ENCODE measurements at places on chromosomes 7 and 10.

- no peak for DNase-seq
Measured at GRCh38 chr7:27920281-27920946, 180.5 kb downstream of the TAX1BP1 start.

GRCh38 chr10:69645296-69646184 is 15.5 kb downstream of the FAM241B start:
- DNase-seq, result no peak

- no peak for DNase-seq
Measured at GRCh38 chr7:42070068-42070467, 166.9 kb downstream of the GLI3 start.

DNA sequence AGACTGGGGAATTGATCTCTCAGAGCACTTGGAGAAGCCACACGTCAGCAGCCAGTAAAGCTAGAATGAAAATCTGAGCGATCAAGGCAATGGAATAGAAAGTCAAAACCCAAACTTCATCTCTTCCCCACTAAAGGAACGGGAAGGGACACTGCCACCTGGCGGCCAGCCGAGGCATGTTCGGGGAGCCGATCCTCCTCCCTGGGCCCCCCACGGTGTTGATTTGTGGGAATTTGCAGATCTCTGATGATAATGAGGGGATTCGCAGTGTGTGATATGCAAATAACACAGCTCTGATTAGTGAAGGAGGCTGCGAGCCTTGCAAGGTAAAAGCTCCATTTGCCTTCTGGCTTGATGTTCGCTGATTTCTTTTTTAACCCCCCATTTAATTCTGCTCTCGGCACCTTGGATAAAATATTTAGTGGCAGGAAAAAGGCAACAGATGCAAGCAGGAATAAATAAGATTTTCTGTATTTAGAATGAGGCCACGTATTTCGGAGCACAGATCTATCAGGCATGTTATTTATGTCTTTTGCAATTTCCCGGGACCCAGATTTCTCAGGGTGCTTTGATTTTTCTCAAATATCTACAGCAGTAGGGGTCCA is 258.6 kb downstream of the PAXIP1 start:
- DNase-seq, result no peak

DNA sequence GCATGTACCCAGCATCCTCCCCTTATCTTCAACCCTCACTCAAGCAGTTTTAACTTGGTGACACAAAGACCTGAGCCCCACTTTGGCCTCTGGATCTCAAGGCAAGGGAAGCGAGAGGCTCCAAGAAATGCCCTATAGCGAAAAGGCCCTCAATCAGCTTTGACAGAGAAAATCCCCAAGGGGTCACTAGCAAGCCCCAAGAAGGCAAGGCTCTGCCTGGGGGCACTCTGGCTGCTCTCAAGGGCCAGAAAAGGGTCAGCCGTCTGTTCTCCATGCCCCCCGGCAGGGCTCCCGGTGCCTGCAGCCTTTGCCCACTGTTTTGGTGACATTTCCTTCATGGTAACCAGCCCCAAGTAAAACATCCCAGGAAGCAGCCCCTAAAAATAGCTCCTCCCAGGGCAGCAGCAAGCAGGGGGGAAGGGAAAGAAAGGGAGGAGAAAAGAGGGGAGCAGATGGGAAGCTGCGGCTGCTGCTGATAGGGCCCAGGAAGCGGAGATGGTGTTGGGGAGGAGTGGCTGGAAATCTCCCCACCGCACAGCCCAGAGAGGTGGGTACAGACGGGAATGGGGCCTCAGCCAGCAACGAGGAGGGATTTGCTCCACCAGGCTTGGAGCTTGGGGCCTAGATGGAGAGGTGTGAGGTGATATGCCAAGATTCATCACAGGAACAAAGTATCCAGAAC is 7.1 kb downstream of the CAMK2G start:
- no peak for DNase-seq

DNA sequence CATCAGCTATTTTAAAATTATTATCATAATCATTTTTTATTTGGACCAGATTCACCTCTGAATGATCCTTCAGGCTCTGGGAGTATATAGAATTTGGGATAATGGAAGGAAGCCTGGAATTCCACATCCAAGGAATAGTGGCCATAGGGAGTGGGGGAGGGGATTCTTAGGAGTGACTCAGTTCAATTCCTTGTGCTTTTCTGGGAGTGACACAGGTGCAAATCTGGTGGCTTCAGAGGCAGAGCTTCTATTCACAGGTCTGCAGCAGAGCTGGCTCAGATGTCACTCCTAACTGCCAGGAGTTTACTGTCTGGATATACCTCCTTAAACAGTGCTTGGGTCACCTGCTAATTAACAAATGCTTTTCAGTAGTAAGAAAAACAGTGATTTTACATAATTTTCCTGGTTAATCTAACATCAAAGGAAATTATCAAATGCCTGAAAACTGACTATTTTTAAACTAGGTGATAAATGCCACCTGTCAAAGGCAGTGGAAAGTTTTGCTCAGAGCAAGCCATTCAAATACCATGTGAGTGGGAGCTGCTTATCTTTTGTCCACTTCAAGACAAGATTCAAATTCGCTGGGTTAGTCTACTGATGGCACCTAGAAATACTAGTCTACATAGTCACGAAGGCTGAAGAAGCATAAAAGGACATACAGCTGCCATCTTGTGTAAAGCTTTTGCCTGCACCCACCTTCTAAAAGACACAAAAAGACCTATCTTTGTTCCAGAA is 106.7 kb upstream of the LAMB4 start:
- no peak for DNase-seq

- no peak for DNase-seq
Measured at GRCh38 chr10:111335826-111336225, 259.0 kb downstream of the ADRA2A start.

- DNase-seq, result no peak
Measured at GRCh38 chr7:97595439-97595838, 136.4 kb upstream of the TAC1 start.

DNA sequence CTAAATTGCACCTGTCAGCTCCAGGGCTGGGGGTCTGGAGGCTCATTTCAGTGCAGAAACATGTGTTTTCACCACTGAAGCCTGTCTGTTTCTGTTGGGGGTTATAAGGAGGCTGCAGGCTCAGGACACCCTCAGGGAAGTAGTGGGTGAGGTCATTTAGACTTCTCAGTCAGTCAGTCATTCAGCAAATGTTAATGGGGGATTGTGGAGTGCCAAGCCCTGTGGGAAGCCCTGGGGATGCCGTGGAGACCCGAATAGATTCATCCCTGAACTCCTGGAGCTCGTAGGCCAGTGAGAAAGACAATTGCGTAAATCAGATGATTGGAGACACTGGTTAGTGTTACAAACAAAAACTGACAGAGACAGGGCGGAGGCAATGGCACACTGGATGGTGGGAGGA is 19.2 kb downstream of the LHPP start:
- DNase-seq, result no peak

DNA sequence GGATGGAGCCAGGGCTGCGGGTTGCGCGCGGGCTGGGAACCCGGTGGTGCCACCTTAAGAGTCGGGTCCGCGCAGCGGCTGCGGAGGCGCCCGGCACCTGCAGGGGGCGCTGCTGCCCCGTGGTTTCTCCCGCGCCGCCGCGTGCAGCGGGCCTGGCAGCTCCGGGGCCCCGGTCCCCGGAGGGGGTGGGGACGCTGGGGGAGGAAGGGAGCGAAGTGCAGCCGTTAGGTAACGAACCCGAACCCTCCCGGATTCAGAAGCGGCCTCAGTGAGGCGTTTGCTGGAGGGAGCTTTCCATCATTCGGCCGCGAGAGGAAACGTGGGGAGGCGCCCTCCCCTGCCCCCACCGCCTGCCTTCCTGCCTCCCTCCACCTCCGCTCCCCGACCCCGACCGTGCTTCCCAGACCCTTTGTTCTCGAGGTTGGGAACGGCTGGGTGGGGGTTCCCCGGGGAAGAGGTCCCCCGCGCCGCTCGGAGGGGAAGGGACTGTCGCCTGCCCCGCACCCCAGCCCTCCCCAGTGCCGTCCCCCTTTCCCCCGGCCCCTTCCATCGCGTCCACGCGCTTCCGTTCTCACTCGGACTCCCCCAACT is 29.6 kb downstream of the SKIDA1 start:
- peak; percentile 79 for DNase-seq

DNA sequence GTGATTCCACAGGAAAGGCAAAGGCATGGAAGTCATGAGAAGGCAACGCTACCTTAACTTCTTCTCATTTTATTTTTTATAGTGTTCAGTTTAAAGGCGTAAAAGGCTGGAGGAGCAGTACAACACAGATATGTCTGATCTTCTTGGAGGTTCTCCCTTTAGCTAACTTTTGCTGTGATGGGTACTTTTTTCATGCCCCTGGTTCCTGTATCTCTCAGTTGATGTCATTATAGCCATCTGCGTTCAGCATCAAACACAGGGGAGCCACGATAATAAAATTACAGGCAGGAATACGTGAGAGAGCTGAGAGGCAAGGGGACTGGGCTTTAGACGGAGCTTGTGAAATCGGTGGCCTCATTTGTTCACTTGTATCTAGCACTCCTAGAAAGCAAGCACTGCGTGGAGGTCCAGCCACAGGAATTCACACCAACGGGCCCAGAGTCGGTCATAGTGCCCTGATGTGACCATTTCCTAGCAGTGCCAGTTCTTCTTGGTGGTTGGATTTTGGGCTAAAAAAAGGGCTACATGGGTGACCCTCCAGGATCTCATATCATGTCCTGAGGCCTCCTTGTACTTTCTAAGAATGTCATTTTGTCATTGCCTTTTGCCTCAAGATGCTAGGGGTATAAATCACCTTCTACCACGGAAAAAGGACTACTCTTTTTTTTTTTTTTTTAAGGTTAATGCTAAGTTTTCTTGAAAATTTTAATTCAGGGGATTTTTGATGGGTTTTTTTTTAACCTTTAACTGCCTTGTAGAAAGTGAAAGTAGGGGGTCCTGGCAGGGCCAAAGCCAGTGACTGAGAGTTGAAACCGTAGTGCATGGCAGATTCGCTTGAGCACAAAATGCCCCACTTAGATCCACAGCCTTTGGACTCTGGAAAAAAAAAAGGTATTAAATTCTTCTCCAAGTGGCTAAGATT is 191.5 kb downstream of the CELF2 start:
- DNase-seq, result no peak

Measured in effector CD4-positive, alpha-beta T cell (primary cell).